ENCODE measurements at places on chromosomes 2 and 18.
A peak's percentile ranks its signal among the peaks of the same experiment; 100 is the strongest.

- no peak for DNase-seq
These were observed 584.0 kb downstream of the LRRTM4 start for GRCh38 chr2:76938153-76938552.

- DNase-seq, result no peak
These were observed 673 bp upstream of the HNMT start for GRCh38 chr2:137963535-137964065.

GRCh38 chr2:84904717-84905174 lies 710 bp upstream of the TMSB10 start:
- no peak for DNase-seq

DNA sequence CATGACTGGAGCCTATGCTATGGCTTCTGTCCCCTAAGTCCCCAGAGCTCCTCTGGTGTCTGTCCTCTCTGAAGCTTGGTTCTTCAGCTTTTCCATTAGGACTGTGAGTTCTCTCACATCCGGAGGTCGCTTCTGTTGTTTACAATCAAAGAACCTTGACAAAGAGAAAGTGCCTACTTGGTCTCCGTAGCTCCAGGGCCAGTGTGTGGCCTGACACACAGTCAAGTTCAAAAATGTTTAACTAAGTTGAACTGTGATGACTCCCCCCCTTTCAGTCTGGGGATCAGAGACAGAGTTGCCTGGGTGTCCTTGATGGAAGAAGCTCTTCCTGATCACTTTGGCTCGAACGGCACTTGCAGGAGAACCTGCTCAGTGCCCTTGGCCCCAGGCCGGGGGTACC lies 26.3 kb upstream of the YWHAQ start:
- DNase-seq, result no peak

GRCh38 chr2:37287966-37288365 lies 36.7 kb downstream of the PRKD3 start:
- no peak for DNase-seq

DNA sequence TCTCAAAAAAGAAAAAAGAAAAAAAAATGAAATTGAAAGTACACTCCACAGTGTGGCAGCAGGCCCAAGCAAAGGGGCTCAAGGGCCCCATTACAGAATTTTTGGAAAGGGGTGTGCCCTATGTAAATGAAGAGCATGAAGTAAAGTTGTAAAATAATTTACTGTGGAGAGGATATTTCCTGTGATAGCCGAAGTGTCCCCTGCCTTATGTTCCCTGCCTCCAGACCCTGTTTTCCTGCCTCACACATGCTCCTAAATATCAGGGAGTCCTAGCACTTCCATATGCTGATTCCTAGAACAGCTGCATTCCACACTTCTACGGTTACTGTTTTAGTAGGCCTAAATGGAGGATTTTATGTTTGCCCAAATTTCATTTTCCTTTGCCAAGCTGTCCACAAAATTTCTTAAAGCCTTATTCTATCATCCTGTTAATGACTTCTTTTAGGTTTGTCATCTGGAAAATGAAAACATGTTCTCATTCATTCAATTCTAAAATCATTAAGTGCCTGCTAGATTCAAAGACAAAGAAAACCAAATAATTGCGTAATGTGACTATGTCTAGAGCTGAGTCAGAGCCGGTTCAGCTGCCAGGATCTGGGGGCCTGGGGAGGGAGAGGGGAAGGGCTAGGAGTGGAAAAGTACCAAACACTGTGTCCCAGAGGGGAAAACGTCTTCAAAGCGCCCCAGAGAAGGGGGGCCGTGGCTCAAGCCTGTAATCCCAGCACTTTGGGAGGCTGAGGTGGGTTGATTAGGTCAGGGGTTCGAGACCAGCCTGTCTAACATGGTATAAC lies 25.9 kb upstream of the IMPA2 start:
- no peak for DNase-seq

- no peak for DNase-seq
These were observed 29.4 kb downstream of the PLEKHM3 start for GRCh38 chr2:207995887-207996286.

GRCh38 chr2:69059731-69060290 lies 46.8 kb downstream of the ANTXR1 start:
- DNase-seq, result no peak

DNA sequence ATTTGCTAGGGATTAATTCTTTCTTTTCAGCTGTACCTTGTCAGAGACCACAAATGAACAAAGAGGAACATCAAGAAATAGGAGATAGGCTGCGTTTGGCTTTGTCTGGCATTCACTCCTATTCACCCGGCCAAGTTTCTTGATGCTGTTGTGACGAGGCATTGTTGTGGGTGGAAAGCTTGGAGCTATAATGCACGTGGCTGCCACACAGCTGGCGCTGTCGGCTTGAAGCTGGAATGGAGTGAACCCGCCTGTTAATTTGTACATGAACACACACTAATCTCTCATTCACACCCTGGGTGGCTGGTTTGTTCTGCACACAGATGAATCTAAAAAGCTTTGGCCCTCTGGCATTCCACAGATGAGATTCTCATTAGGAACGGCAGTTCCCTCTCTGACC lies 274.9 kb upstream of the GYPC start:
- DNase-seq, result no peak

DNA sequence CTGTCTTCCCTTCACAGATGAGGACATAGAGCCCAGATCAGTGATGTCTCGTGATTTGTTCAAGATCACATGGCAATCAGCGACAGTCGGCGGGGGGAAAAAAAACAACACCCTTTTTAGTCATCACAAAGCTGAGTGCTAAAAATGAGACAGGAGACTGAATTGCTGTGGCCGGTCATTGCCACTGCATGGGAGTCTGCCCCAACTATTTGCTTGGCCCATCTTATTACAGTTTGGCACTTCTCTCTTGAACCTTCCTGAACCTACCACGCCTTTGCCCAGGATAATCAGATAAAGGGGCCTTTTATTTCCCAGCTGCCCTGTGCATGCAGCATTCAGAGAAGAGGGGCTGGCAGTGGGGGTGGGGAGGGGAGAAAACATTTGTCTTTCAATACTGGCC lies 42.7 kb downstream of the SETBP1 start:
- no peak for DNase-seq

DNA sequence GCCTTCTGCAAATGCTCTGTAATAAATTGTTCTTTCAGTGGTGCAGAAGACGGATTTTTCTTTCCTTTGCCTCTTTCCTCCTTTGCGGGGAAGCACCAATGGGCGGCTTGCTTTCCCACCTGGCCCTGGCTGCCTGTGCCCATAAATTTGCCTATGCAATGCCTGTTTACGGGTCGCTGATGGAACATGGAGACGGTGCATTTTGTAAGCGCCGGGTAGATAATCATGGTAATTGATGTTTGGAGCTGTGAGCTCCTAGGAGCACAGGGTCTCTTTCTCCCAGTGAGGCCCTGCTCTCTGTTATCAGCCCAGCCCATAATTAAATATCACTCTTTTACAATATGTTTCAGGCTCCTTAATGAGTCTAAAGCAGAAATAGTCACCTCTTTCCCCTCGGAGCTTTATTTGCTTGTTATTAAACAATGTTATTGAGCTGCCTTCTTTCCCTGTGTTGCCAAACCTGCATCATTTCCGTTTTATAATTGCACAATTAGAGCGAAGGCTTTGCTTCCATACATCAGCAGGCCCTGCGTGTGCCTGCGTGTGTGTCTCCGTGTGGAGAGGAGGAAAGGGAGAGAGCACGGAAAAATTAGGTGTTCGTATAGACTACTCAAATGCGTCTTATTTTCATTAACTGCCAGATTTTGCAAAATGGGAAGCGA lies 437.4 kb upstream of the POU3F3 start:
- no peak for DNase-seq

DNA sequence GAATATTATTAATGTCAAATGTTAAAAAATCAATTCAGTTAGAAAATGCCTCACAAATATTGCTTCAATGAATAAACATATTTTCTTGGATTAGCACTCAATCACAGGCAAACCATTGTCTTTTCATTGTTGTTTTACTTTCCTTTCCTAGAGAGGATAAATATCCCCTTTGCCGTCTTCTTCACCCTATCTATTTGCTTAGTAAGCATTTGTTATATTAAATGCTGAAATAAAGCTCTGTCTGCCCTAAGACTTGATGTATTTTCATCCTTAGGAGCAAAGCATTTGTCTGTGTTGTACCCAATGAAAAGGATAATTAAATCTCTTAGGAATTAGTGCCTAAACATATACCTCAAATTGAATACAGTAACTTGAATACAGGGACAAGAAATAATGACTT lies 1071.2 kb upstream of the GYPC start:
- no peak for DNase-seq

- DNase-seq, result no peak
These were observed 78.3 kb downstream of the ADAM23 start for GRCh38 chr2:206521612-206522011.

DNA sequence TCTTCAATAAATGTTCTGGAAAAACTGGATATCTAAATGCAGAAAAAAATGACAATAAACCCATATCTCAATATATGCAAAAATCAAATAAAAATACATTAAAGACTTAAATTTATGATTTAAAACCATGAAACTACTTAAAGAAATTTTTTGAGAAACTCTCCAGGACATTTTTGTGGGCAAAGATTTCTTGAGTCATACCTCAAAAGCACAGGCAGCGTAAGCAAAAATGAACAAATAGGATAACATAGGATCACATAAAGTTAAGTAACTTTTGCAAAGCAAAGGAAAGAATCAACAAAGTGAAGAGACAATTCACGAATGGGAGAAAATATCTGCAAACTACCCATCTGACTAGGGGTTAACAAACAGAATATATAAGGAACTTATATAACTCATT lies 1545.5 kb downstream of the SUCLG1 start:
- no peak for DNase-seq

DNA sequence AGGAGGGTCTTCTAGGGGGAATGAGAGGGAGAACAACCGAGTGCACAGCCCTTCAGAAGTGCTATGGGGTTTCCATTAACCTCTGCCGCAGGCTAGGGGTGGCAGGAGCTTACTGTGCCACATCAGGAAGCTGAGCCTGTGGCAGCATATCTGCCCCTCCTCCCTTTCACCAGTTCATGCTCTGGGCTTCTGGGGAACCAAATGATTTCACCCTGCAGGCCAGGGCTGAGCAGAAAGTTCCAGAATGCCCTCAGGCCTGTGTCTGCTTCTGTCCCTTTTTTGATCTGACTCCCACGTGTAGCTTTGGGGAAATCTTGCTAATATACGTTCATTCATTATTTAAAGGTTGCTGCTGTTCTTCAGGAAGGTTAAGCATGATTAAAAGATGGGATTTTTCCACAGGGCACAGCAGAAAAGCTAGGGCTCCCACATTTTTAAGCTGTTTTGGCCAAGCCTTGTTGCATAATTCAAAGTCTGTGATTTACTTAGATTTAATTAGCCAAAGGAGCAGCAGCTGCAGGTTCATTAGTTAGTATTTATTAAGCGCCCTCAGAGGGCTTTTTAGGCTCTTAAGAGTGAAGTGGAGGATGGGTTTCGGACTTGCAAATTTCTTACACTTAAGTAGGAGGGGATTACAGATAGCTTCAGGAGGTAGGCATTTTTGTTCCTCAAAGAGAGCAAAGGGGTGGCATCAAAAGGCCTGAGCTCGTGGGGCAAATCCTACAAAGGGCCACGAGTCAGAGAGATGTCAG lies 10.2 kb downstream of the TMEM247 start:
- no peak for DNase-seq

DNA sequence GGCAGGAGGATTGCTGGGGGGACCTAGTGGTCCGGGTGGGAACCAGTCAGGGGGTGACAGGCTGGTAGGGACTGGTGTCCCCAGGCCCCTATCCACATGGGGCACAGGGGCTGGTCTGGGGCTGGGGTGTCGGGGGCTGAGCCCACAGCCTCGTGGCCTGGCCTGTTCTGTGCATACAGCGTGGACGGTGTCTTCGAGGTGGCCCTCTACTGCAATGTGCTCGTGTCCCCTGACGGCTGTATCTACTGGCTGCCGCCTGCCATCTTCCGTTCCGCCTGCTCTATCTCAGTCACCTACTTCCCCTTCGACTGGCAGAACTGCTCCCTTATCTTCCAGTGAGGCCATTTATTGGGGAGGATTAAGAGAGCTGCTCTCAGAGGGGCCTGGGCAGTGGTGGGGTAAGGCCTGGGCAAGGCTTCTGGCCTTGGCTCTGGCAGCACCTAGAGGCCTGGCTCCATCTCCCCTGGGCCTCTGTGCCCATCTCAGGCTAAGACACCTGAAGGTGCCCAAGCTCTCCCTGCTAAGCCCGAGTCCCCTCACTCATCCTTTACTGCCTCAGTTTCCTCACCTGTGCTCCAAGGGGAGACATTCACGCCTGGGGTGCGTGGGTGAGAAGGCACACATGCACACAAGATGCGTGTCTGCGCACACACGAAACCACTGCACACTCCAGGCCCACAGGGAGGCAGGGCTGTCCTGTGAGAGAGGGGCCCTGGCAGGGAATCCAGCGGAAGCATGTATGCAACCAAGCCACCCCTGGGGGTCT lies 1.9 kb downstream of the CHRNG start:
- no peak for DNase-seq

DNA sequence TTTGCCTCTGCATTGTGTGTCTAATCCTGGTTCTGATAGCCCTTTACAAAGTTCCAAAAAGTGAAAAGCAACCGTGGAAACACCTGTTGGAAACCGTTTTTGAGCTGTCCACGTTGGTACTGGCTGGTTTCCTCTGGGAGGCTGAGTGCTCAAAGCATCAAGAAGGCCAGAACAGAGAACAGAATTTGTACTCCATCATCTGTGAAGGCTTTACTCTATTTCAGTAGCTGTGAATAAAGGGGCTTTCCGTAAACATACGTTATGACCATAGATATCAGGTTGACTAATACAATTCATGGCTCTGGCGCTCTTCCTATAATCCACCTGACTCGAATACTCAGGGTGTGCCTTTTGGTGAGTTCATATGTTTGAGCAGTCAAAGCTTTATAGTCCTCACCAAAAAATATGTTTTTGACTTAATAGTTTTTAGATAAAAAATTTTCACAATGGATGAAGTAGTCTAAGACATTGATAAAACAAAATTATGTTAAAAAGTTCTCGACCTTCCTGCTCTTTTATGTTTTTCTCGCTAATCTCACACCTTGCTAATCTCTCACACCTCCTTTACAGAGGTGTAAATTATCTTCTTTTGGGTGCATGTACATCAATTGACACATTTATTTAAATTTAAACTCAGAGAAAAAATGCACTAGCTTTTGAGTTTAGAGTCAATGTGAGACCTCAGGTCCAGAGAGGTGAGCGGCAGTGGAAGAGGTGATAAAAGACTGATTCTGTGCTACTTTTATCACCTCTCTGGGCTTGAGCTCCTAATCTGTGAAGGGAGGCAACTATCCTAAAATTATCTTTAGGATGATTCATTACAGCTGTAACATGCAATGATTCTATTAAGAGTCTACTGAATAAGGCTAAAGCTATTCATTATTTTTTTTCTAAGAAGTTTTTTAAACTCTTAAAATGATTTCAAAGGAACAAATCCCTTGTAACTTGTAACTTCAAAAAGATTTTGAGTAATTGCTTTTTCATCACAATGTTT lies 65.3 kb downstream of the CXCR4 start:
- no peak for DNase-seq

- no peak for DNase-seq
These were observed 24.7 kb downstream of the PKDCC start for GRCh38 chr2:42072349-42073118.

GRCh38 chr18:26267357-26267930 lies 41.2 kb downstream of the TAF4B start:
- DNase-seq, result peak; percentile 29

All from hematopoietic multipotent progenitor cell treated with erythropoietin and hydrocortisone succinate and interleukin-3 and kit ligand, for 17 days (in vitro differentiated cells).